Vagina (tissue), 2 donors: ENCODE measurements at places on chromosomes 5 and 9.

GRCh38 chr9:93185266-93186214 is 1.6 kb downstream of the WNK2 start:
- DNase-seq = no peak

DNA sequence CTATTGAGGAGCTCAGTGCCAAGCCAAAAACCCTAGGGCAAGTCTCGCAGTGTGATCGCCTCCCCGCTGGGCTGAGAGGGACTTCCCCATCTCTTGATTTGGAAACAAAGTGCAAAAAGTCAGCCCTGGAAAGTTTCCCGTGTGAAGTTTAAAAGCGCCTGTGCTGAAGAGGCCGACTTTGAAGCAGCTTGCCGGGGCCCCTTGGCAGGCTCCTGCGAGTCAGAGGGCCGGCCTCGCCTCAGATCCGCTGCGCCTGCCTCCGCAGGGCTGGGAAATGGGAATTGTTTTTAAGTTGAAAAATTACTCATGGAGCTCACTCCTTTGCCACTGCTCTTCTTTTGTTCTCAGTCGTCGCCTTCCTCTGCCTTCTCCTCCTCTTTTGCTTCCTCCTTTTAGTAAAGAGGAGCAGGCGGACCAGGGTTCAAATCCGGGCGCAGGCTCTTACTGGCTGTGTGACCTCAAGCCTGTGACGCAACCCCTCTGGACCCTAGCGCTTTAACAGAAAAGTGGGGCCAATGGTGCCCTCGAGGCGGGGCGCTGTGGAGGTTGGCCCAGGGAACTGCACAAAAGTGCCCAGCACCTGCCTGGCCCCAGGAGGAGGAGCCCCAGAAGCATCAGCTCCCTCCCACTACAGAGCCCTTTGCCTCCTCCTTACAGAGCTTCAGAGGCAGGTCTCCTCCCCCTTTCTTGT is 14.7 kb upstream of the LHX2 start:
- no peak for DNase-seq

GRCh38 chr9:134390537-134390936 is 64.3 kb downstream of the RXRA start:
- no peak for DNase-seq

GRCh38 chr9:104682642-104683041 is 11.7 kb upstream of the OR13D1 start:
- no peak for DNase-seq

GRCh38 chr5:8522646-8523045 is 653.7 kb downstream of the MTRR start:
- DNase-seq = no peak

- DNase-seq = no peak
These were observed 273.0 kb upstream of the CTNND2 start for GRCh38 chr5:12177225-12177624.

DNA sequence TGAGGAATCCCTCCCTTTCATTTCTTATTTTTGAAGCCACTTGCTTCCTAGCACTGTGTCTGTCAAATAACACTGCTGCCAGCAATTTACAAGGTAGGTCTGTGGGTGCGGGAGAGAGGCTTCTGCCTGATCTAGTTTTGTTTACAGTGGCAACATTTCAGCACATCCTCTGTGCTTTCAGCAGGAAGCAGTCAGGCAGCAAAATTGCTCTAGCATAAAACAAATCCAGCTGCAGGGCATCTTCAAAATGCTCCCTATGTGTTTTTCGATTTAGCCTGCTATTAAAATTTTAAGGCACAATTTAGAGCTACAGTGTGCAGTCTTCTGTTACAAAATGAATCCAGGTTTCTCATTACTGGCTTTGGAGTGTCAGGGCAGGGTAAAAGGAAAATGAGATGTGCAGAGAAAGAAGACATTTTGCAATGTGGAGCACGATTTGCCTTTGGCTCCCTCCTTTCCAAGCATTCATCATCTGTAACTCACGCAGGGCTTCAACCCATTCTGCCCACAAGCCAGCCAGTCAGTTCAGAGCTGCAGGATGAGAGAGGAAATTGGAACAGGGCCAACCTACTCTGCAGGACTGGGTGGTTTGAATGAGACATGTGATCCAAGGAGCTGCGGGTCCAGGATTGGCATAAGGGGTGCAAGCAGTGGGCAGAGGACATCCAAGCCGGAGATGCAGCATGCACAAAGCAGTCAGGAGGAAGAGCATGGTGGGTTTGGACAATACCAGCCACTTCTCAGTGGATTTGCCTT is 143.4 kb upstream of the APC start:
- DNase-seq = no peak

DNA sequence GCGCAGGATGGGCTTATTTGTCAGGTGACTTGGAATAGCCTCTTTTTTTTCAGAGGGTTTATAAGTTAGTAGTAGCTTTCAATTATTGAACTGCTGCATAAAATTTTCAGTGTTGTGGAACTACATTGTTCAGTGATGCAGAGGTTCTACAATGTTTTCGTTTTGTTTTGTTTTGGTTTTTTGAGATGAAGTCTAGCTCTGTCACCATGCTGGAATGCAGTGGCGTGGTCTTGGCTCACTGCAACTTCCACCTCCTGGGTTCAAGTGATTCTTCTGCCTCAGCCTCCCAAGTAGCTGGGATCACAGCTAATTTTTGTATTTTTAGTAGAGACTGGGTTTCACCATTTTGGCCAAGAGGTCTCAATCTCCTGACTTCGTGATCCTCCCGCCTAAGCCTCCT is 22.0 kb downstream of the NUP188 start:
- no peak for DNase-seq

DNA sequence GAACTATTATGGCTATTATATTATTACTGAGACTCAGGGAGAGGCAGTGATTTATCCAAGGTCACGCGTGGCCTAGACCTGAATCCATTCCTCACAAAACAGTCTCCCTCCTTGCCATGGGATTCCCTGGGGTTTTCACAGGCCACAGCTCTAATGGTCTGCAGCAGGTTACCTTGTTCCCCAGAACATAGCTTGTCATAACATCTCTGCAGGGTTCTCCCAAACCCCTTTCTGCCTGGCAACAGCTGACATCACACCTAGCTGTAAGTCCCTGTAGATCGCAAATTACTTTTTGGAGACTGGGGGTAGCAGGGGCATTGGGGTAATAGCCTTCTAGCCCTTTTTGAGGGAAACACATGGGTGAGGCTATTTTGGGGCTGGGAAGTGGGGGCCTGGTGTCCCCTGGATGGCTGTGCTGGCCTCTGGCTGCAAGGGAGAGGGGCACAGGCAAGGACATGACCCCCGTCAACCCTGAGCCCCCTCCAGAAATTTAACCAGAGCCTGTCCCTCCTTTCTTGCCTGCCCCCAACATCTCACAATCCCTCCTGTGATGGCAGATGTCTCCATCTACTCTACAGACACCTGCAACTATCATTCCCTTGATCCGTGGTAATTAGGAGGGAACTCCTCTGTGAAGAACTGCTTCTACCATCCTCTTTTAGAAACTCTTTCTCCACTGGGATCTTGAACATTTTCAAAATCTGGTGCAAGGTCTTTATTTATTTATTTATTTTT is 1.3 kb downstream of the CD74 start:
- DNase-seq = no peak

- no peak for DNase-seq
These were observed 652.2 kb upstream of the WWC1 start for GRCh38 chr5:167639273-167639672.
